ENCODE measurements at places on chromosomes 7 and 10. TPM values are rescaled to one million over a fixed set of nuclear protein-coding genes. Genes with fewer than 3 reads are reported as not detected.

The STOX1 gene
- total RNA-seq, result 0.65 TPM

The RADIL gene
- 2.9 TPM for total RNA-seq

The HILPDA gene
- 32.1 TPM for total RNA-seq

The TBX20 gene
- total RNA-seq, result 1.2 TPM

The PTPRE gene
- total RNA-seq, result 5.7 TPM

The BLNK gene
- total RNA-seq, result not detected

The IL6 gene
- 1.0 TPM for total RNA-seq

The HOXA9 gene
- total RNA-seq, result 0.70 TPM

The PIP gene
- total RNA-seq, result not detected

The NUPR2 gene
- total RNA-seq, result not detected

The TAS2R16 gene
- not detected for total RNA-seq

The LIPM gene
- not detected for total RNA-seq
